ENCODE measurements at places on chromosomes 7 and 10.
A peak's percentile ranks its signal among the peaks of the same experiment; 100 is the strongest.

DNA sequence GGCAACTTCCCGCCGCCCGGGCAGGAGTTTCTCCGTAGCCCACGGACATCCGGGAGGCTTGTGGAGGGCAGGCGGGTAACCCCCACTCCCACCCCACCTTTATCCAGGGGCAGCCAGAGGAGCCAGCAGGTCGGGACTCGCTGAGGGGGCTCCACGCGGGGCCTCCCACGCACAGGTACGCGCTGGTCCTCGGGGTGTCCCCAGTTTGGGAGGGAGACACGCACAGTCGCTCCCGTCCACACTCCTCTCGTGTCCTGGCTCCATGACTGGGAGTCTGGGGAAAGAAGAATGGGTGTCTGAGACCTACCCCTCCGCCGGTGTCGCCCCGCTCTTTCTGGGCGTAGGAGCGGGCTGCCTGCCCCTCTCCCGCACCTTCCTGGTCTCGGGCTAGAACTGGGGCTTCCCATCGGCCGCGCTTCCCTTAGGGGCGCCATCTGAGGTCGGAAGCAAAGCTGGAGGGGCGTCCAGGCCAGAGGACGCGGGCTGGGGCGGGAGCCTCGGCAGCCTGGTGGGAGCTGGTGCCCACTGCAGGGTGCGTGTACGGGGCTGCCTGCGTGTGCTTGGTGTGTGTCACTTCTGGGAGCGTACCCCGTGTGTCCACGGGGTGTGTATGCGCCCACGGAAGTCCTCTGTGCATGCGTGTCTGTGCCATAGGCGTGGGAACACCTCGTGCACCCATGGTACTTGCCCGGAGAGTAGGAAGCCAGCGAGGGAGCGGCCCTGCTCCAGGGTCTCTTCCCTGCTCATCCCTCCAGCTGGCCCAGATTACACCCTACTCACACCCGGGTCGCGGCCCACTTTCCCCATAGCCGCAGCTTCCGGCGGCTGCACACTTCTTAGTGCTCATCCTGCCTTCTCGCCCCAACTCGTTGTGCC, 73.0 kb upstream of the LEP start:
- peak; percentile 16 for DNase-seq

GRCh38 chr7:137539111-137539715, 195.7 kb upstream of the PTN start:
- no peak for DNase-seq

DNA sequence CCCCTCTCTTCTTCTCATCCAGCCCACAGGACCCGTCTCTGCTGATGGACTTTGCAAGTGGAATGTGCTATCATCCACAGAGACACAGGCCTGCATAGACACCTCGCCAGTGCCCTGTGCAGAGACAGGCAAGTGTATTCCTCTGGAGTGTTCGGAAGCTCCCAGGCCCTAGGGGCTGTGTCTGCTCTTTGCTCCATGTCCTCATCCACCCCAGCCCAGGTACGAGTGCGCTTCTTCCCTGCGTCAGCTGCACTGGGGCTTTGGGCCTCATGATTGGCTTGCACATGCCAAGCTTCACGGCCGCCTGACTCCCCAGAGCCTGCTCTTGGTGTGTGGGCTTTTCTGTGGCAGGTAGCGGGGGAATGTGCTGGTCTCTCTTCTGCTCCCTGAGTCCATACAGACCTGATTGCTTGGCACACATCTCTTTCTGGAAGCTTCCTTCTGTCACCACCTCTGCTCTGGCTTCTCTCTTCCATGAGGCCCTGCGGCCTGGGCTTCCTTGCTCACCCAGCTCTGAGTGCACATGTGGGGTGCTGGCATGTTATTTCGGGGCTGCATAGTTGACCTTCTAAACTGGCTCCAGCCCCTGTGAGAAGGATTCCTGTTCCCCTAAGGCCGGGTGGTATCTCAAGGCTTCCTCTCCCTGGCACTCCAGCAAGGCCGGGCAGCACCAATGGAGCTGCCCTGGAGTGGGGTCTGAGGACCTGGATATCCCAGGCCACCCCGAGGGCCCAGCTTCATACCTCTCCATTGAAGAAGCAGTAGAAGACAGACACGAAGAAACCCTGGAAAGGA, 27.8 kb downstream of the CRHR2 start:
- DNase-seq = no peak

GRCh38 chr7:106010866-106011265, 47.8 kb downstream of the CDHR3 start:
- no peak for DNase-seq

GRCh38 chr10:76394707-76395042, 963.3 kb downstream of the LRMDA start:
- DNase-seq = no peak

DNA sequence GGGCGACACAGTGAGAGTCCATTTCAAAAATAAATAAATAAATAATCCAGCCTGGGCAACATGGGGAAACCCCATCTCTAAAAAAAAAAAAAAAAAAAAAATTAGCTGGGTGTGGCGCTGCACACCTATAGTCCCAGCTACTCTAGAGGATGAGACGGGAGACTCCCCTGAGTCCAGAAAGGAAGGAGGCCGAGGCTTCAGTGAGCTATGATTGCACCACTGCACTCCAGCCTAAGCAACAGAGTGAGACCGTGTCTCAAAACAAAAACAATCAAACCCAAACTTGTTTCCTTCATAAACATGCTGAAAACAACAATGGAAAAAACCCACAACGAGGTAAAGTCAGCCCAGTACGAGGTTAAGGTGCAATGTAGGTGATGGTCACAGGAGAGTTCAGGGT, 1.2 kb downstream of the COX19 start:
- DNase-seq = no peak

DNA sequence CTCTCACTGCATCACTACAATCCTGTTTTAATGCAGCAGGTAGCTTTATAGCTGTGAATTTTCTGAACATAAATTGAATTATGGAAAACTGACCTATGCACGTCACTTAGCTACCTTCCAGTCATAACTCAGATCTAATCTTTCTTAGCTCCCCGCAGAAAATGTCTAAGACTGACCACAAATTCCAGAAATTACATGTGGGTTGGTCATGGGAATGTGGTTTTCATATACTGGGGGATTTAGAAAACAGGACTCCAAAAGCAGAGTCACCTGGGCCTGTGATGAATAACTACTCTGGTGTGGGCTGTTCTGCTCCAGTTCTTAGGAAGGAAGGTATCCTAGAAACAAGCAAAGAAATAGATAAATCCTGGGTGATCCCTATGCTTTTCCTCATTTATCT, 178.4 kb upstream of the LRRTM3 start:
- no peak for DNase-seq

GRCh38 chr7:47719675-47720074, 137.8 kb upstream of the TNS3 start:
- no peak for DNase-seq

- DNase-seq = no peak
Observed at GRCh38 chr7:115066050-115066449, 144.2 kb downstream of the MDFIC start.

DNA sequence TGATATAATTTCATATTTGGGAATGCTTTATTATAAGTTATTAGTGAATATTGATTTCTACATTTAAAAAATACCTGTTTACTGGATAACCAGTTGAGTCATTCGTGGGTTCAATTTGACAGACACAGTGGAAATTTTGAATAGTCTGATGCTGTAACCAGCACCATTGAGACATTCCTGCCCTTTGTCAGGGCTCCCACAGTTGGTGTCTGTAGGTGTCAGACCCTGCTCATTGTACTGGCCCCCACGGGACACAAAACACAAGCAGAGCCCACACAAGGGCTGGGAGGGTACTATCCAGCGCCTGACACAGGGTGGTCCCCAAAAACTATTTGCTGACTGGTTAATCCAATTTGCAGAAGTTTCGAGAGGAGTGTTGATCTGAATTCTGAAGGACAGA, 35.9 kb downstream of the EEPD1 start:
- no peak for DNase-seq

- DNase-seq = no peak
Observed at GRCh38 chr7:137302081-137302480, 41.5 kb downstream of the PTN start.

DNA sequence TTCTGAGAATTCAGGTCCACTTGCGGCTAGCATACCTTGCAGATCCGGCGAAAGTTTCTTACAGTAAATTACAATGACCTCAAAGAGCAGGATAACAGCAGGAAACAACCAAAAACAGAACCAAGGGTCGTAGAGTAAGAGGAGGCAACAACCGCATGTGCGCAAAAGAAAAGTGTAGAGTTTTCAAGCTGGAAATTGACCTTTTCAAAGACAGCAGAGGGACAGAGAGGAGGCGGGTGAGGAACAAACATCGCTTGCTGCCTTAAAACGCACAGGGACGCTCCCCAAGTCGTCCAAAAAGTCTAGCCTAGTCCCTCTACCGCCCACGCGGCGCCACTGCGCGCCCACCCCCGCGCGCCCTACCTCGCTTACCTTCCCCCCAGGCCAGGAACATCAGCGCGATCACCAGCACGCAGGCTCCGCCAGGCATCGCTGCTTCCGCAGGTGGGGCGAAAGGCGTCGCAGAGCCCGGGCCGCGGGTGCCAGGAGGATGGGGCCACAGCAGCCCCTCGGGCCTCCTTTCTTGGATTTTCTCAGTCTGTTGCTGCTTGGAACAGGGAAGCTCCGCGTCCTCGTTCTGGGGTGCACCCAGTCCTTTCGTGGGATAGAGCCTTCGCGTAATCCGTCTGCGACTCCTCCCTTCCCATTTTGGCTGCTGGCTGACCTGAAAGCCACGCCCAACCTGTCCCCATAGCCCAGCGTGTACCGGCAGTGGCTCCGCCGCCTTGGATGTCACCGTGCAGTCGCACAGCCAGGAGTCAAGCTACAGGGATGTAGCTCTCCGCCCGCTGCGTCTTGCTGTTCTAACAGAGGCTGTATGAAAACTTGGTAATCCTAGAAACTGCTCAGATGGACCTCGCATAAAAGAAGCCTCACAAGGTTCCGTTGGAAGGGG, at the start of gene VWDE:
Gene VWDE, minus strand, starts transcription at position 579 of the 895 bp plus-strand sequence. Its CDS starts 149 bp downstream, at position 430.
- DNase-seq = peak; percentile 64

GRCh38 chr10:63464402-63465292, 1.1 kb downstream of the JMJD1C start:
- no peak for DNase-seq

DNA sequence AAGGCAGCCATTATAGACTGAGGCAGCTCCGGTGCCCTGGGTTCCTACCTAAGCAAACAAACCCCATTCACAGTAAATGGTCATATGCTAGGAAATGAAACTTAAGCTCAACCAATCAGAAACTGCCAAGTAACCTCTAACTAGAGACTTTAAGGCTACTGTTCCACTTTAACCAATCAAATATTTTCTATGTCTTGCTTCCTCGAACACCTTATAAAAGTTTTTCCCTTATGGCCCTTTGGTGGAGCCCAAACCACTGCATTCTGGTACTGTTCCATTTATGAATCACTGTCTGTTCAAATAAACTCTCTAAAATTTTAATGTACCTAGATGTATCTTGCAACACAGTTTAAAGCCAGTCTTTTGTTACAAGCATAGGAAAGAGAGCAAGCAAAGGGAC, 361.1 kb downstream of the HGF start:
- no peak for DNase-seq

GRCh38 chr10:118952493-118953295, 76.8 kb upstream of the NANOS1 start:
- no peak for DNase-seq

GRCh38 chr10:29749150-29749549, 114.4 kb upstream of the SVIL start:
- no peak for DNase-seq

GRCh38 chr7:29255199-29255878, 60.8 kb downstream of the CHN2 start:
- no peak for DNase-seq

- DNase-seq = peak; percentile 91
Observed at GRCh38 chr7:101542527-101543241, 86.4 kb downstream of the MYL10 start.

GRCh38 chr10:86152354-86152753, 214.2 kb downstream of the GRID1 start:
- no peak for DNase-seq

- DNase-seq = no peak
Observed at GRCh38 chr7:147014286-147014955, 897.8 kb downstream of the CNTNAP2 start.

DNA sequence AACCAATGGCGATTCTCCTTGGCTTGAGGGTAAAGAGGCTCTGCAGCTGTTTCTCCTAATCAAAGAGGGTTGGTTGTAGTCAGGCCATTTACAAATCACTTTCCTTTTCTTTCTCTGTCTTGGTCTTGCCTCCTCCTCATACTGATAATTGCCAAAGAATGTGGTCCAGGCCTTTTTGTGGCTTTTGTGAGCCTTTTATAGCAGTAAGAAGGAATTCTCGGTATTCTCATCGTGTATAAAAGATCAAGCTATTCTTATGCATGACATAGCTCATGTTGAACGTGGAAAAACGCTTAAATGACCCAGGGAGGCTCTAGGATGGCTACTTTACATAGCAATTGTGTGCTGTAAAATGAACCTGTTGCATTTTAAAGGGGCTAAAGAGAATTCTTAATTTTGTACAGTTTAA, 62.6 kb downstream of the RBM20 start:
- DNase-seq = no peak

GRCh38 chr7:48292949-48293348, 121.7 kb downstream of the ABCA13 start:
- DNase-seq = no peak

Measured in nephron progenitor cell (in vitro differentiated cells).